Large intestine (tissue), 12 donors: ENCODE measurements at places on chromosomes 6 and 20.
A peak's percentile ranks its signal among the peaks of the same experiment; 100 is the strongest.

DNA sequence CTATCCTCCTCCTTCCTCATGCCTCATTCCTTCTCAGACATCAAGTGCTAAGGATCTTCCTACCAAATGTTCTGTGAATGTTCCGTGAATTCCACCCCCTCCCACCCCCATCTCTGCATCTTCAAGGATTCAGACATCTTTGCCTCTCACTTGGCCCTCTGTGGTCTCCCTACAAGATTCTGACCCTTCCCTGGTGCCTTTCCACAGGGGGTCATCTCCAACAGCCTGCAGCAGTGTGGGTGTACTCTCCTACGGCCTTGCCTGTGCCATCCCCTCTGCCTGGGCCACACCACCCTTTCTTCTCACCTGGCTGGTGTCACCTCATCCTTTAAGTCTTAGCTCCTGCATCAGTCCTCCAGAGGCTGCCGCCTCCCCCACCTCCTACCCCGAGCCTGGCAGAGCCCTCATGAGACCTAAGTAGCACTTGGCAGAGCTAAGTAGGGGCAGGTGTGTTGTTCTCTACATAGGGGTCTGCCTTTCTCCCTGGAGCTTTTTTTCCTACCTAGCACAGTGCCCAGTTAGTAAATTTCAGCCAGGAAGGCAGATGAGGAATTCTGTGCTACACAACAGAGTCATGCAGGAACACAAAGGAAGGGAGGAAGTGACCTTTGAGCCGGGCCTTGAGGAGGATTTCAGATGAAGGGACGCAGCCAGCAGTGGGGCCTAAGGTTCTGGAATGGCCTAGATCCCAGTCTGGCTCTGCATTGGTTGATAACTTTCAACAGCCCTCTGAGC, 43.1 kb downstream of the TM9SF4 start:
- peaks cover 22% of the 10 kb centered on the region for H3K4me1 ChIP-seq
- peak; percentile 44 for DNase-seq
- peaks cover 63% of the 10 kb centered on the region for H3K36me3 ChIP-seq
- no peak overlapping the region for H3K4me3 ChIP-seq
- H3K27ac ChIP-seq: peak overlapping the region; percentile 54

GRCh38 chr6:21842875-21843645, 249.5 kb downstream of the SOX4 start:
- H3K4me3 ChIP-seq: no peak overlapping the region
- DNase-seq: no peak
- H3K27me3 ChIP-seq: no peaks in the 10 kb centered on the region
- peaks cover 25% of the 10 kb centered on the region for H3K4me1 ChIP-seq
- no peaks in the 10 kb centered on the region for H3K36me3 ChIP-seq
- no peak overlapping the region for H3K27ac ChIP-seq

DNA sequence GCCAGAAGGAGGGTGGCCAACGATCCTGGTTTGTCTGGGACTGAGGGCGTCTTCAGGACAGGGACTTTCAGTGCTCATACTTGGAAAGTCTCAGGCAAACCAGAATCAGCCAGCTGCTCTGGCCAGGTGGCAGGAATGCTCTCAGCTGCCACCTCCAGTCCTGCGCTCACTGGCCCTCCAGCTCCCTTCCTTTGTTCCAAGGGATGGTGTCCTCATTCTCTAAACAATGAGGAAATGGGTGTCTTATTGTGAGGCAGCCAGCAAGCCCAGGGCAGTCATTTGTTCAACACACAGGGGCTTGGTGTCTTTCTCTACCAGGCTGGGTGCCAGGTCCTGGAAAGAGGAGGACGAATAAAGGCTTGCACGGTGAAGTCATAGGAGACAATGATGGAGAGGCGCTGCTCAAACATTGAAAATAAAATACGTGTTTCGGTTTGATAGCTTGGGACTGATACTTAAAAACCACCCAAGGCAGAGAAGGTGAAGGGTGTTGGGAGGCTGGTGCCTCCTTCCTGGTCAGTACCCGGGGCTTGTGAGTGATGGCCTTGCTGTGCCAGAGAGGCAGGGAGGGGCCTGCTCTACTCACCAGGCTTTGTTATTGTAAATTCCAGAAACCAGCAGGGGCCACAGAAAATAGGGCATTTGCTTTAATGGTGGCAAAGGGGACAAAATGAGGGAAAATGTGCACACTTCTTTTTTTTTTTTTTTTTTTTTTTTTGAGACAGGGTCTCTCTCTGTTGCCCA, 11.3 kb upstream of the TMEM181 start:
- no peak for DNase-seq
- no peaks in the 10 kb centered on the region for H3K36me3 ChIP-seq
- no peaks in the 10 kb centered on the region for H3K4me1 ChIP-seq
- H3K27me3 ChIP-seq: peaks cover 3% of the 10 kb centered on the region
- H3K27ac ChIP-seq: no peak overlapping the region

GRCh38 chr6:115554060-115554459, 506.6 kb downstream of the FRK start:
- no peak overlapping the region for H3K4me3 ChIP-seq
- H3K27me3 ChIP-seq: no peaks in the 10 kb centered on the region
- H3K36me3 ChIP-seq: no peaks in the 10 kb centered on the region
- no peaks in the 10 kb centered on the region for H3K4me1 ChIP-seq
- no peak overlapping the region for H3K27ac ChIP-seq

GRCh38 chr6:32700391-32701040, 34.1 kb upstream of the HLA-DQB1 start:
- H3K27ac ChIP-seq: no peak overlapping the region
- peaks cover 11% of the 10 kb centered on the region for H3K27me3 ChIP-seq
- no peaks in the 10 kb centered on the region for H3K36me3 ChIP-seq
- H3K4me3 ChIP-seq: no peak overlapping the region
- DNase-seq: peak; percentile 35
